Hepatocyte (in vitro differentiated cells): ENCODE measurements at places on chromosomes 6 and 20. TPM values are rescaled to one million over a fixed set of nuclear protein-coding genes. Genes with fewer than 3 reads are reported as not detected.

The NKAIN2 gene
- total RNA-seq: 1.3 and 2.6 TPM in 2 replicates

DNA sequence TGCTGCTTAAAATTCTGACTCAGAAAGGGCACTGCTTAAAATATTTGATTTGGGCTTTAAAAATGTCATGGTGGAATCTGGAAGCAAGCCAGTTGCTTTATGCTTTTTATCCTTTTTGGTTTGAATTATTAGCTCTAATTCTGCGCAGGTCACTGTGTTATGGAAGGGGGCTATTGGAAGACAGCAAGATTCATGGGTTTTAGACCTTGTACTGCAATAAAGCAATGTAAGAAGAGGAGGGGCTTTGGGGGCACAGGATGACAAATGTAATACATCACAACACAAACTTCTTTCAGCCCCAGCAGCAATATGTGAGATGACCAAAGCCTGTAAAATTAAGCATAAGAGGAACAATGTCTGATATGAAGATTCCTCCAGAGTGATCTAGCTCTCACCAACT lies 68.4 kb downstream of the TFAP2B start:
- no peak for DNase-seq

The TXLNB gene
- 0.50 and 0.56 TPM in 2 replicates for total RNA-seq

DNA sequence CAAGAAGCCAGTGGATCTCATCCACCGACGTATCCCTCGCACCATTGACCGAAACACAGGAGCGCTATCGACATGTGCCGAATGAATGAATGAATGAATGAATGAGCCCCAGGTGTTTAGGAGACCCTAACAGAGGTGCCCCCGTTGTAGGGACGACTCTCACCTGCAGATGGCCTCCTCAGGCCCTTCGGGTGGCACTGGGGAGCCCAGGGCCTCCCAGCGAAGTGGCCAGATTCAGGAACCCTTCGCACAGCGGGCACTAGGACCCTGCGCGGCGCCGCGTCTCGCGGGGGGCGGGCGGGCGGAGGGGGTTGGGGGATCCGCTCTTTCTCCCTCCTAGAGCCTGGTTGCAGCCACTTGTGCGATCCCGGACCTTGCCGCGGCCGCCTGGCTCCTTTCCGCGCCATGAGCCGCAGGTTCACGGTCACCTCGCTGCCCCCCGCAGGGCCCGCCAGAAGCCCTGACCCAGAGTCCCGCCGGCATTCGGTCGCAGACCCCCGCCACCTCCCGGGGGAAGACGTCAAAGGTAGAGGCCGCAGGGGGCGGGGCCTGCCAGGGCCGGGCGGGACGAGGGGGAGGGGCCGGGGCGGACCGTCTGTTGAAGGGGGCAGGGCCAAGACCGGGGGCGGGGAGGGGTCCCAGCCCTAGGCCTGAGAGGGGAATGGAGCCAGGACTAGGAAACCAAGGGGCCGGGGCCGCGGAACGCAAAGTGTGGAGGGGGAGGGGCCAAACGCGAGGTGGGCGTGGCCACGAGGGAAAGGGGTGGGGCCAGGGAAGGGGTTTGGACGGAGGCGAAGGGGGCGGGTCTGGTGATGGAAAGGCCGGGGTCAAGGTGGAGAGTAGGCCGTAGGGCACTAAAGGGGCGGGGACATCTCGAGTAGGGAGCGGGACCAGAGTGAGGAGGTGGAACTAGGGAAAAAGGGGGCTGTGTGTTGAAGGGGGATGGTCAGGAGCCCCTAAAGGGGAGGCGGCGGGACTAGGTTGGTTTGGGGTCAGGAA lies 7.4 kb upstream of the SLC12A5 start:
- DNase-seq: peak; percentile 59

DNA sequence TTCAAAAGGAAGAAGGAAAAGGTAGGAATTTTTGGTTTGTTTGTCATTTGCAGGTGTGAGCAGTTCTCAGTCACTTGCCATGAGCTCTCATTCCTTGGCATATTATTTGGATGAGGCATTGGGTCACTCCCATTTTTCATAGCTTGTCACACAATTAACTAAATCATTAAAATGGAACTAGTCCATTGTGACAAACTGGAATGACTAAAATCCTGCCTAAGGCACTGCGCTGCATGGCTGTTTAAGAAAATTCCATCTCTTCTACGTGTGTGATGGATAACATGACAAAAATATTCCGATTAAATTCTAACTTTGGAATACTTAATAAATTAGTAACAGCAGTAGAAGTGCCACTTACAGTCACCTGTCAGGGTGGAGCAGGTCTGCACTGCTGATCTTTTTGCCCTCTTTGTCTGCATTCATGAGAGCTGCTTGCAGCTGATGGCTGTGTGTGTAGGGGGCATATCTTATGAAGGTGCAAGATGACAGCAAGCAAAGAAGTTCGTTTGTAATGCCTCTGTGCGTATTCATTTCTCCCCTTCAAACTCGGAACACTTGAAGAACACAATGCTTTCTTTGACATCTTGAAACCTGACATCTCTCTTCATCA lies 1292.6 kb upstream of the MAP3K7 start:
- no peak for DNase-seq

The MUC22 gene
- 0.03 TPM in 1 of 2 replicates, not detected in the other for total RNA-seq

- DNase-seq: no peak
Observed at GRCh38 chr6:72504406-72504805, 117.5 kb upstream of the KCNQ5 start.

The TREML2 gene
- 0.24 and 0.40 TPM in 2 replicates for total RNA-seq

- DNase-seq: peak; percentile 42
Observed at GRCh38 chr6:4687989-4688947, 87.9 kb upstream of the CDYL start.

The RBM24 gene
- total RNA-seq: 0.97 and 2.3 TPM in 2 replicates

The EYA4 gene
- 1.8 and 1.9 TPM in 2 replicates for total RNA-seq

GRCh38 chr6:33769248-33769821 lies 19.6 kb downstream of the LEMD2 start:
- DNase-seq: no peak

The ARID1B gene
- total RNA-seq: 60.2 and 67.0 TPM in 2 replicates

- peak; percentile 62 for DNase-seq
Observed at GRCh38 chr20:62482146-62482809, 6.5 kb upstream of the GATA5 start.

- DNase-seq: peak; percentile 71
Observed at GRCh38 chr6:3803627-3804468, 45.3 kb upstream of the FAM50B start.
